ENCODE measurements at places on chromosomes 4 and X.

DNA sequence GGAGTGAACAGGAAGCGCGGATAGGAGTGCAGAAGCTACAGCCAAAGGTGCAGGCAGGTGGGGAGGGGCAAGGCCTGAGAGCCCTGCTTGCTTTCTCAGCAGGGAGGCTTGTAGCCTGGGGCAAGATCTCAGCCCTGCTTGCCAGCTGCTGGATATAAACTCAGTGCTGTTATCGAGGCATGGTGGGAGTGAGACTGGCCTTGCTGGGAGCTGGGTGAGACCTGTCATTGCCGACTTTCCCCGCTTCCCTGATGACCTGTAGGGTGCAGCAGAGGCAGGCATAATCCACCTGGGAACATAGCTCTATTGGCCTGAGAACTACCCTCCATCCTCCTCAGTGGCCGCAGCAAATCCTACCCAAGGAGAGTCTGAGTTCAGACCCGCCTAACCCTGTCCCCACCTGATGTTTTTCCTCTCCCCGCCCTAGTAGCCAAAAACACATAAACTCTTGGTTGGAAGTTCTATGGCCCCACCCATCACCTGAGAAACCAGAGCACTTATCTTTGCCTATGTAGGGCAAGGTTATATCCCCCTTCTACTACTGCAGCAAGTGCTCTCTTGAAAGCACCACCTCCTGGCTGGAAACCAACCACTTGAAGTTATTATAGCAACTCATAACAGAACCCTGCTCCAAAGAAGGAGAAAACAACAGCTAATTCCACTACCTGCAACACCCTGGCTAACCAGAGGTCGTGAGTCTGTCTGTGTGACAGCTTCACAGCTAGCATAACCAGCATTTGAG, 80.7 kb downstream of the FHIP1A start:
- no peak for DNase-seq

GRCh38 chr4:150126201-150126863, 48.1 kb downstream of the DCLK2 start:
- no peak for DNase-seq

DNA sequence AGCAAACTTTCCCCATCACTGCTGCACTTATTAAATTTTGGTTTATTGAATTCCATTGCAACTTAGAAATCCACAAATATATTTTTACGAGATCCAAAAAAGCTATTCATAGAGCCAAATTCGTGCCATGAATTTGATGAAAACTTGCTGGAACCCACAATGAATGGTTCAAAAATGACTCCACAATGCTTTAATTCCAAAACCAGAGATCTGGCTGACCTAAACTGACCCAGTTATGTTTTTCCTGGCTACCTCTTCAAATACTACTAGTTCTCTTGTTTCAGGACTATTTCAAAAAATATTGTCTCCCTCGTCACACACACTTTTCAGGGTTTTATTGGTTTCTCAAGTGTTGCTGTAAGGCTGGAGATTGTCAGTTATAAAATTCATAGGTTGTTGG, 474.8 kb downstream of the PDGFC start:
- DNase-seq = no peak

DNA sequence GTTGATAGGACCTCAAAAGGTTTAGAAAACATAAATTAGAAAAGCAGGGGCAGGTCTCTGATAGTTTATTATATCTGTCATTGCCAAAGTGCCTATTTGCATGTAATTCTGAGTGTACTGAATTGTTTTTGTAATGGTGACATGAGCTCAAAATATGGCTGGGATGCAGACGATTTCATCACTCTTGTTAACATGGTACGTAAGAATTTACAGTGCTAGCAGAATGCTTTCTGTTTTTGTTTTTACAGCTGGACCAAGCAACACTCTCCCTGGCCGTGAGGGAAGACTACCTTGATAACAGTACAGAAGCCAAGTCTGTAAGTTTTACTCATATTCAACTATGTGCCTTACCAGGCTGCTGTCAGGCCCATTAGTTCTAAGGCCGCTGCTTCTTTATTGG, 58.1 kb downstream of the PHEX start:
- no peak for DNase-seq

DNA sequence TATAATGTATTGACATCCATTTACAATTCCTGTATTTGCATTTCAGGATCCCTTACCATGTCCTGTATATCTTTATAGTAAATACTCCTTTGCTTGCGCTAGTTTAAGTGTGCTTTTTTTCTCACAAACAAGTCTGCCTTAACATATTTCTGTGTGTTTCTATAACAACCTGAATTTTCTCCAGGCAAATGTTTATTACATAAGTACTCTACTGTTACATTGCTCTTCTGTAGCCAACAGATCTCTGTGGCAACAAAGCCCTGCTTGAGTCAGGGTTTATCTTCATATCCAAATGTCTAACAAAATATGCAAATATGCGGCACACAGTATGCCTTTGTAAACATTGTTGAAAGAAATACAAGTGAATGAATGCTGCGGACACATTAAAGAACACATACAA, 625.5 kb downstream of the TLL1 start:
- no peak for DNase-seq

GRCh38 chrX:3550160-3550751, 163.2 kb downstream of the PRKX start:
- DNase-seq = no peak

DNA sequence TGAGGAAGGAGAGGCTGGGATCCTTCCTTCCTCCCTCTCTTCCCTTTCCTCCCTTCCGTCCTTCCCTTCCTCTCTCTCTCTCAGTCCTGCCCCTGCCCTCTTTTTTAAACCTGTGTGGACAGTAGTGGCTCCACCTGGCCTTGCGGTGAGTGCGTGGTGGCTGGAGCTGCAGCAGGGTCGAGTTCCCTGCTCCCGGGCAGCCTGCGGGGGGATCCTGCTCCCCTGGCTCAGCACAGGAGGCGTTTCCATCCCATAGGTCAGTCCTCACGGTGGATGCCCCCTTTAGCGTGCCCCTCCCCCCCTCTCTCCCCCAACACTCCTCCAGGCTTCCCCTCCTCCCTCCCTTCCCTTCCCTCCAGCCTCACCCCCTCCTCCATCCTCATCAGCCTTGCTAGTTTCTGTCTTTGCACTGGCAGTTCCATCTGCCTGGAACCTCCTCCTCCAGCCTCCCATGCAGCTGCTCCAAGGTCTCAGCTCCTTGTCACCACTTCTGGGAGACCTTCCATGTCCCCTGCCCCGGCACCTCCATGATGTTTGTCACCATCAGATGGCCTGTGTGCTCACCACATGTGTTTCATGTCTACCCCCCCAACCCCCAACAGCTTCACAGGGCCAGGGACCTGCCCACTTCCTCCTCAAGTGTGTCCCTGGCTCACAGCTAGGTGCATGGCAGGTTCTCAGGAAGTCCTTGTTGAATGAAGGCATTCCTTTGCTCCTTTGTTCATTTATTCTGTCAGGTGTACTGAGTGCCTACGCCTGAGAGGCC, 68.4 kb downstream of the PSAPL1 start:
- DNase-seq = no peak

GRCh38 chrX:153780678-153781427, at the start of gene SRPK3:
Gene SRPK3, plus strand, starts transcription at chrX:153781041. Its CDS starts 46 bp downstream, at chrX:153781087.
- no peak for DNase-seq

- DNase-seq = no peak
These were observed 19.0 kb downstream of the HADH start for GRCh38 chr4:108008721-108009120.

DNA sequence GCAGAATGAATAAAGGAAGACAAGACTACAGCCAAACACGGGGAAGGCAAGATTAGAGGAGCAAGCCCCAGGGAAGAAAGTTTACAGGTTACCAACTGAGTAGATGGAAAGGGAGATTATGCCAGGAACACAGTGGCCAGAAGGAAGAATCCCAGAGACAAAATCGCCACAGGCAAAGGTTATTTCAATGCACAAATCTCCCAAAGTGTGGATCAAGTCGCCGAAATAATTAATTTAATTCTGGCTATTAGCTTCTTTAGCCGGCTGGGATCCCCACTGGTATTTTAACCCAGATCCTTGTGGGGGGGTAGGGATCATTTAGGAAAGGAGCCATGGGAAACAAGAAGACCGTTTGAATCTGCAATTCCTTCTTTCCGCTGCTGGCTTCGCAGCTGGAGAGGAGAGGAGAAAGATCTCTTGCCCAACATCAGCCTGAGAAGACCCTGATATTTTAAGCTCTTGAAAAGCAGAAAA, 171.0 kb downstream of the DHX15 start:
- no peak for DNase-seq

GRCh38 chrX:9456250-9457074, 8.4 kb upstream of the TBL1X start:
- no peak for DNase-seq

- no peak for DNase-seq
These were observed 32.6 kb downstream of the GAK start for GRCh38 chr4:899556-899906.

- no peak for DNase-seq
These were observed 218.5 kb downstream of the PRR32 start for GRCh38 chrX:127038065-127038464.

- DNase-seq = no peak
These were observed 694 bp downstream of the TBL1X start for GRCh38 chrX:9465380-9466123.

- DNase-seq = no peak
These were observed 63.5 kb upstream of the TENM3 start for GRCh38 chr4:182179751-182180150.

DNA sequence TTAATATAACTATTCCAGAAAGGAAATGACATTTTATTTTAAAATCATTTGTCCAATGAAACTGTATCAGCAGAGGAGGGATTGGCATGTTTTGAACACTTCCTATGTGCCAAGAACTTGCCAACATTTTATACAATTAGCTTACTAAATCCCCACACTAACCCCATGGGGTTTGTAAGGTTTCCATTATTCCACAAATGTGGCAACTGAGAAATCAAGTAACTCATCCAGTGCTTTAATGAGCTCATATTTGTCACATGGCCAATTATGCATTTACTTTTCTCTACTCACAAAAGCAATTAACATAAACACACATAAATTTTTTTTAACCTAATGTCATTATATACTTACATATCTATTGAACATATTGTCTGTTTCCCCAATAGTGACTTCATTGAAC, 37.3 kb downstream of the MANBA start:
- no peak for DNase-seq

GRCh38 chr4:127783026-127783769, 1.1 kb downstream of the HSPA4L start:
- peak; percentile 43 for DNase-seq

GRCh38 chr4:144902614-144903013, 195.4 kb downstream of the ANAPC10 start:
- DNase-seq = no peak

DNA sequence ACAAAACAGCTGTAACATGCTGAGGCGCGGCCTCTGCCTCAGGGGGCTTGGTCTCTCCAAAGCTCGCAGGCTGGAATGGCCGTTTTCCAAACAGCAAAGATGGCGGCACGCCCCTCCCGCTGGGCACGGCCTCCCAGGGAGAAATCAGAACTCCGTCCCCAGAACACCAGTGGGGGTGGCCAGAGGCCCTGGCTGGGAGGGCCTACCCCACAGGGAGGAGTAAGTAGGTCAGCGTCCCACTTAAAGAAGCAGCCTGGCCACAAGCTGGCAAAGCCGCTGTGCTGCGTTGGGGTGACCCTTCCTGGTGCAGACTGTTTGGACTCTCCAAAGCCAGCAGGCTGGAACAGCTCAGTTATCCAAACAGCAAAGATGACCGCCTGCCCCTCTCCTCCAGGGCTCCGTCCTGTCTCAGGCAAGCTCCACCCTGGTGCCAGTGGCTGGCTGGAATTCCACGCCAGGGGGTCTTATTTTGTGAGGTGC, 862.8 kb downstream of the TRIML1 start:
- DNase-seq = no peak

DNA sequence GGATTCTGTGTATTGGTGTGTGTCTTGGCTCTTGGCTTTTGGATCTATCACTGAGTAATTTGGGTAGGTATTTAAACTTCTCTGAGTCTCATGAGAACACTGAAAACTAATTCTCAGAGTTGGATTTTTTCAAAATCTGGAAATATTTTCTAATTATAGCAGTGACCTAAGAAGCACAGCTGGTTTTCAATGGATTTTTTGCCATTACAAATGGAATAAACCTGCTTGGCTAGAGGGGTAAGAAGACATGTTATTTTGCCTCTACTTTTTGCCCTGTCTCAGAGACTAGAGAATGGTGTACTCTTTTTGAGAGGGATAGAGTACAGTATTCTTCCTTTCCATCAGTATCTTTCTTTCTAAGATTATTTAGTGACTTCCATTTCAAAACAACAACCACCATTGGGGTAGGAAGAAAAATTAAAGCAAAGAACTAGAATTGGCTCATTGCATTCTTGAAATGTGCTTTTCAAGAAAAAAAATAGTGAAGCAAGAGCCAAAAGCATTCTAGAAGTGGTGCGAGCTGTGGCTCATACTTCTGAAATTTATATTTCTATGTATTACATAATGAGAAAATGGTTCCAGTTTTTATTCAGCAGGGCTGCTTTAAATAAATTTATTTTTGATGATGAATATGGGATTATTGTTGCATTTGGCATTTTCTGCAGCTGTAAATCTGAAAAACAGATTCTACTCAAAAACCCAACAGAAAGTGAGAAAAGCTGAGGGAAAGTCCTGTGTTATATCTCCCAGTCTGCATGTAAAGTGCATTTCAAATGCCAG, 850.2 kb upstream of the SLIT2 start:
- no peak for DNase-seq

DNA sequence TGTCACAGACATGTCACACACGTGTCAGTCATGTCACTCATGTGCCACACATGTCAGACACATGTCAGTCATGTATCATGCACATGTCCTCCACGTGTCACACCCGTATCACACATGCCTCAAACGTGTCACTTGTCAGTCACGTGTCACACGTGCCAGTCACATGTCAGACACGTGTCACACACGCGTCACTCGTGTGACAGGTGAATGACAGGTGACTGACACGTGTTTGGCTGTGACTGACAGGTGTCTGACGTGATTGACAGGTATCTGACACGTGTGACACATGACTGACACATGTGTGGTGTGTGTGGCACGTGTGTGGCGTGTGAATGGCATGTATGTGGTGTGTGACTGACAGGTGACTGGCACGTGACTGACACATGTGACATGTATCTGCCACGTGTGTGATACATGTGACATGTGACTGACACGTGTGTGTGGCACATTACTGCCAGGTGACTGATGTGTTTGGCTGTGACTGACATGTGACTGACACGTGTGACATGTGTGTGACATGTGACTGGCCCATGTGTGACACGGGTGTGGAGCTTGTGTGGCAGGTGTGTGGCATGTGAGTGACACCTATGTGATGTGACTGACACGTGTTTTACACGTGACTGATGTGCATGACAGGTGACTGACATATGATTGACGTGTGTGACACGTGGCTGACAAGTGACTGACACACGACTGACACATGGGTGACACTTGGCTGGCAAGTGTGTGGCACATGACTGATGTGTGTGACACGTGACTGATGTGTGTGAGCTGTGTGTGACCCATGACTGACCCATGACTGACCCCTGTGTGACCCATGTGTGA, 90.7 kb upstream of the GPC3 start:
- DNase-seq = no peak

DNA sequence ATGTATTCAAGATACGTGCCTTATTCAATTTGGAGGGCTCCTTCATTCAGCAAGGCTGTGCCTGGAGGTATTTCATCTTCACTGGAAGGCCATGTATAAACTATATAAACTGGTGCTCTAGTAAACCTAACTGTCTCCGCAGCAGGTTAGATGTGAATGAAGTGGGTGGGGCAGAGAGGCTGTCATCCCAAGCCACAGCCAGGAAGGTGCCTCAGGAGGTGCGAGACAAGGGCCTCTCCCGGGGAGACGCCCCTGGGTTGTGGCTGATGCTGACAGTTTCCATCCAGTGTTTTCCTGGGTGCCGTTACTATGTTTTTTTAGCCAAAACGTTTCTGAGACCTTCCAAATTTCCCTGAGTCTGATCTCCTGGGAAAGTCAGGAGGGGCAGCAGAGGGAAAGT, 221.5 kb upstream of the RPL34 start:
- DNase-seq = no peak
